Chondrocyte (in vitro differentiated cells): ENCODE measurements at places on chromosomes 11 and 22. TPM values are rescaled to one million over a fixed set of nuclear protein-coding genes. Genes with fewer than 3 reads are reported as not detected.

Gene SH3BP1
- 1.6 to 2.7 TPM (median 2.4 TPM) in 3 replicates for total RNA-seq

Gene SLC22A6
- total RNA-seq: not detected in 3 replicates

- no peak for DNase-seq
- no peak overlapping the region for H3K27ac ChIP-seq
- H3K4me3 ChIP-seq: no peak overlapping the region
- H3K4me1 ChIP-seq: peaks cover 8% of the 10 kb centered on the region
Measured at GRCh38 chr22:22111267-22111751, 128.7 kb upstream of the TOP3B start.

- H3K4me3 ChIP-seq: no peak overlapping the region
- no peak for DNase-seq
- H3K27me3 ChIP-seq: peaks cover 20% of the 10 kb centered on the region
- no peaks in the 10 kb centered on the region for H3K36me3 ChIP-seq
Measured at GRCh38 chr22:47277531-47277930, 515.1 kb downstream of the TBC1D22A start.

DNA sequence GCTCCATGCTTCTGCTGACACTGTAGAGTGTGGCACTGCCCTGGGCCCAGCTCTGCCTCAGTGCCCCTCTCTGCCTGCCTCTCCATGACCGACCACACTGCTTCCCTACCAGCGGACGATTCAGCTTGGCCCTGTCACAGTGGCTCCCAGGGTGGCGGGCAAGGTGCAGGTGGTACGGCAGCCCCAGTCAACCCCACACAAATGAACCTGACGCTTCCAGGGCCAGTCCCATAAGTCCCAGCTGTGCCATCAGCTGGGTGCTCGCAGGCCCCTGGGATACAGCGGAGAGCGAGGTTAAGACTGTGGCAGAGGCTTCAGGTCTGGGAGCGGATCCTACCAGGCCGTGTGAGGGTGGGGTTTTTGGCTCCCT, 134.8 kb downstream of the LDLRAD3 start:
- no peak overlapping the region for H3K27ac ChIP-seq
- H3K27me3 ChIP-seq: no peaks in the 10 kb centered on the region
- H3K36me3 ChIP-seq: peaks cover 5% of the 10 kb centered on the region
- no peak for DNase-seq

- H3K4me1 ChIP-seq: peaks cover 18% of the 10 kb centered on the region
- peak; percentile 61 for DNase-seq
- no peak overlapping the region for H3K27ac ChIP-seq
- H3K27me3 ChIP-seq: peaks cover 4% of the 10 kb centered on the region
Measured at GRCh38 chr11:44623341-44623730, 57.9 kb downstream of the CD82 start.

GRCh38 chr11:126547691-126548090, 192.2 kb downstream of the ST3GAL4 start:
- H3K4me1 ChIP-seq: peaks cover 7% of the 10 kb centered on the region
- no peak overlapping the region for H3K4me3 ChIP-seq
- H3K27ac ChIP-seq: no peak overlapping the region
- H3K27me3 ChIP-seq: peaks cover 5% of the 10 kb centered on the region
- DNase-seq: no peak
